ENCODE measurements at places on chromosomes 16 and 17.

- DNase-seq: no peak
Observed at GRCh38 chr16:62046801-62047200, 10.6 kb upstream of the CDH8 start.

DNA sequence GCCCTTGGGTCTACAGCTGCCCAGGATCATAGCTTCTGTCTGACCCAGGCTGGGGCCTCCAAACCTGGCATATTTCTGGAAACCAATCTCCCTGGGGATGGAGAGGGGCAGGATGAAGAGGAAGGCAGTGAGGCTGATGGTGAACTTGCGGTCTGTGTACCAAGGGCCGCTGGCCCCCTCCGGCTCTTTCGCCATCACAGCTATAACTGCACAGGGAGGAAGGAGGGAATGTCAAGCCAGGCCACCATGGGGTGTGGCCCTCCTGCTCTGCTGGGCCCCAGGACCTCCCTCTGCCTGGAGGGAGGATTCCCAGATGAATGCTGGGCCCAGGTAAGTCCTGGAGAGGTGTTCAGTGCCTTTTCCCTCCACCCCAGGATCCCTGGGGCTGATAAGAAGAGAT lies 6.3 kb downstream of the SLC38A7 start:
- DNase-seq: no peak

GRCh38 chr17:1959871-1960544 lies 65.1 kb downstream of the RTN4RL1 start:
- DNase-seq: no peak

- no peak for DNase-seq
Observed at GRCh38 chr17:32276171-32276601, 10.6 kb downstream of the RHBDL3 start.

DNA sequence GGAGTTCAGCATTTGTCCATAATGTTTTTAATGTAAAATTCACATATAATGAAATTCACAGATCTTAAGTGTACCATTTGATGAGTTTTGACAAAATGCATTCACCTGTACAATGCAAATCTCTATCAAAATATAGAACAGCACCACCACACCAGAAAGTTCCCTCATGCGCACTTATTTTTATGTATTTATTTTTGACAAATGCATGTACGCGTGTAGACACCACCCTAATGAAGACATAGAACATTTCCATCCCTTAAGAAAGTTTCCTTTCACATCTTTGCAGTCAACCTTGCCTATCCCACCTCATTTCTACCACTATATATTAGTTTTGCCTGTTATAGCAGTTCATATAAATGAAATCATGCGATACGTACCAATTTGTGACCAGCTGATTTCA lies 15.6 kb upstream of the IL4R start:
- no peak for DNase-seq

DNA sequence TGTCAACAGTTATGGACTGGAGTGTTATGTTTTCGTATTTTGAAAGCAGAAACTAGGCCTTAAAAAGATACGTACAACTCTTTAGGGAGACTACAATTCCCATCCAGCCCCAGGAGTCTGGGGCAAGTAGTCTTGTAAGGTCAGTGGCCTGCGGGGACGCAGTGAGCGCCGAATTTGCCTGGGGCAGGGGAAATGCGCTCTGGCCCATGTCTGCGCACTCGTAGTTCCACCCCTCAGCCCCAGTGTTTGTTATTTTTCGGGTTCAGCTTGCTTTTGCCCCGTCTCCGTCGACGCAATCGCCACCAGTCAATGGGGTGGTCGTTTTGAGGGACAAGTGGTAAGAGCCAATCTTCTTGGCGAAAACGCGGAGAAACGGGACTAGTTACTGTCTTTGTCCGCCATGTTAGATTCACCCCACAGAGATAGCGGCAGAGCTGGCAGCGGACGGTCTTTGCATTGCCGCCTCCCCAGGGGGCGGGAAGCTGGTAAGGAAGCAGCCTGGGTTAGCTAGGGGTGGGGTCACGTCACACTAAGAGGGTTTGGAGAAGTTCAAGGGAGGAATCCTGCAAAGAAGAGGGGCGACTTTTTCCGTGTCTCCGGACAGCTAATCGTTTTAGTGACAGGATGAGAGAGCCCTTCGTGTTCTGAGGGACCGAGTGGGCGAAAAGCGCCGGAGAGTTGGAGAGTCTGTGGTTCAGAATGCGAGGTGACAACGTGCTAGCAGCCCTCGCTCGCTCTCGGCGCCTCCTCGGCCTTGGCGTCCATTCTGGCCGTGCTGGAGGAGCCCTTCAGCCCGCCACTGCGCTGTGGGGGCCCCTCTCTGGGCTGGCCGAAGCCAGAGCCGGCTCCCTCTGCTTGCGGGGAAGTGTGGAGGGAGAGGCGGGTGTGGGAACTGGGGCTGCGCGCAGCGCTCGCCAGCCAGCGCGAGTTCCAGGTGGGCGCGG lies 1.1 kb upstream of the BRCA1 start:
- no peak for DNase-seq

GRCh38 chr16:11624205-11624604 lies 37.5 kb upstream of the LITAF start:
- DNase-seq: no peak

- no peak for DNase-seq
Observed at GRCh38 chr16:88855176-88855575, 1.6 kb downstream of the GALNS start.

DNA sequence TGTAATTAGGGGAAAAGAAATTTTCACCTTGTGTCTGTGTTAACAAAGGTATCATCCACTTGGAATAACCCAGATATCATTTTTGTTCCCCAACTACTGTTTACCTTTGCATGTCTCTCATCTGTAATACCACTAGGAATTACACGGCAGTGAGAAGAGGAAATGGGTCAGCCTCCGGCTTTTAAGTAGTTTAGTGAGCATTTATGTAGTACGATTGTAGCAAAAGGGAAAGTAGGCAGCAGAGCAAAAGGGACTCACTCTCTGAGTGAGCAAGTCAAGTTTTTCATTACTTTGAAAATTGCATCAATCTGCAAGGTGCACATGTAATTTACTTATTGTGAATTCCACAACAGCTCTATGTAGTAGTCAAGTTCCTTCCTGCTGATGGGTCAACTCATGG lies 11.2 kb downstream of the PHF12 start:
- no peak for DNase-seq

DNA sequence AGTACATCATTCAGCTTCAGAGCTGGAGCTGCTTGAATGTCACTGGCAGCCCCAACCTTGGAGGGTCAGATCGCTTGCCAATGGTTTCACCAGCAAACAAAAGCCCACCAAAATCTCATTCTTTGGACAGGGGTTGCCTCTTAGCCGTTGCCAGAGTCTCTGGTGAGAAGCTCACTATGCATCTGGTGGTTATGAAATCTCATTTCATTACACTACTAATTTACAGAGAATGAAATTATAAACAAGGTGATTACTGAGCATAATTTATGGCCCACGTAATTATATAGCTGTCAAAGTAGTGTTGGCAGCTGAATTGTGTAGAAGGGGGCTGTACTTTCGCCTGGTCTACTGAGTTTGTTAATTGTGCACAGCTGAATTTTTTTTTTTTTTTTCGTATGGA lies 688.9 kb upstream of the KIF2B start:
- DNase-seq: no peak

- DNase-seq: peak; percentile 95
Observed at GRCh38 chr17:62653002-62653825, 25.7 kb downstream of the MRC2 start.
